Activated CD4-positive, alpha-beta T cell treated with anti-CD3 and anti-CD28 coated beads for 48 hours (primary cell): ENCODE measurements at places on chromosomes 12 and 14.

- no peak for DNase-seq
Measured at GRCh38 chr12:112346194-112346593, 36.0 kb downstream of the HECTD4 start.

DNA sequence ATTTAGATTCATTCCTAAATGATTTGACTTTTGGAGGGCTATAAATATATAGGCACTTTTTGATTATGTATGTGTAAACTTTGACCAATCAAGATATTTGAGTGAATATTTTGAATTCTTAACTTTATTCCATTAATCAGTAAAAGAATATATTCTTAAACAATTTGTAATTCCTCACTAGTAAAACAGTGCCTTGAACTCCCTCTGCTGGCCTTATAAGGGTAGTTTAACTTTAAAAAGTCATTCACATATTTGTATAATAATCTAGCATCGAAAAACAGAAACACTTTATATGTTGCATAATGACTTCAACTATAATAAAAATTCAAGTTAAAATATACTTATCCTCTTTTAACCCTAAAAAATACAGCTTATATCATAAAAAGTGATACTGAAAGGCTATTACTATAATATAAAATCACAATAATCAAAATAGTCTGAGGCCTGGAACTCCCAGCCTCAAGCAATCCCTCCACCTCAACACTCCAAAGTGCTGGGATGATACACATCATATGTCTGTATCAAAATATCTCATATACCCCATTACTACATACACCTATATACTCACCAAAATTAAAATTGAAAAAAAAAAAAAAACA, 31.2 kb downstream of the CCDC59 start:
- DNase-seq, result no peak

- peak; percentile 60 for DNase-seq
Measured at GRCh38 chr12:130872179-130873096, 572 bp downstream of the RAN start.

- no peak for DNase-seq
Measured at GRCh38 chr12:43210485-43211192, 341.4 kb downstream of the ADAMTS20 start.

- DNase-seq, result no peak
Measured at GRCh38 chr14:22448035-22448904, 140.8 kb downstream of the DAD1 start.

DNA sequence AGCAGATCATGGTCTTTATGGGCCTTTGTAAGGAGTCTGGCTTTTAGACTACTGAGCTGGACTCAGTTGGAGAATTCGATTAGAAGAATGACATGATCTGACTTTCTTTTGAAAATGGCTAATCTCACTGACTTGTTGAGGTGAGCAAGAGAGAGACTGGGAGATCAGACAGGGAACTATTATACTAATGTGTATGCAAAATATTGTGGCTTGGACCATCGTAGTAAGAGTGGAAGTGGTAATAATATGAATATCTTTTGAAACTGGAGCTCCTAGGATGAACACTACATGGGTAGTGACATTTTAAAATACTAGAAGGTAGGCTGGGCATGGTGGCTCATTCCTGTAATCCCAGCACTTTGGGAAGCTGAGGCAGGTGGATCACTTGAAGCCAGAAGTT, 56.2 kb upstream of the CCT2 start:
- DNase-seq, result no peak

- no peak for DNase-seq
Measured at GRCh38 chr14:95402578-95402977, 82.9 kb upstream of the CLMN start.

- peak; percentile 74 for DNase-seq
Measured at GRCh38 chr12:51721282-51721940, 127.1 kb downstream of the FIGNL2 start.

- no peak for DNase-seq
Measured at GRCh38 chr14:36511981-36512584, 7.9 kb downstream of the NKX2-1 start.

GRCh38 chr12:71838676-71839075, 883 bp upstream of the TBC1D15 start:
- DNase-seq, result no peak

- DNase-seq, result no peak
Measured at GRCh38 chr14:22508150-22508457, 80.9 kb downstream of the DAD1 start.

- no peak for DNase-seq
Measured at GRCh38 chr14:24054324-24054641, 2.5 kb downstream of the CARMIL3 start.

- no peak for DNase-seq
Measured at GRCh38 chr12:55679691-55680090, 28.0 kb downstream of the ITGA7 start.

GRCh38 chr14:82011460-82011859, 477.8 kb upstream of the SEL1L start:
- no peak for DNase-seq

GRCh38 chr14:22986508-22987054, 4.2 kb upstream of the AJUBA start:
- peak; percentile 93 for DNase-seq

DNA sequence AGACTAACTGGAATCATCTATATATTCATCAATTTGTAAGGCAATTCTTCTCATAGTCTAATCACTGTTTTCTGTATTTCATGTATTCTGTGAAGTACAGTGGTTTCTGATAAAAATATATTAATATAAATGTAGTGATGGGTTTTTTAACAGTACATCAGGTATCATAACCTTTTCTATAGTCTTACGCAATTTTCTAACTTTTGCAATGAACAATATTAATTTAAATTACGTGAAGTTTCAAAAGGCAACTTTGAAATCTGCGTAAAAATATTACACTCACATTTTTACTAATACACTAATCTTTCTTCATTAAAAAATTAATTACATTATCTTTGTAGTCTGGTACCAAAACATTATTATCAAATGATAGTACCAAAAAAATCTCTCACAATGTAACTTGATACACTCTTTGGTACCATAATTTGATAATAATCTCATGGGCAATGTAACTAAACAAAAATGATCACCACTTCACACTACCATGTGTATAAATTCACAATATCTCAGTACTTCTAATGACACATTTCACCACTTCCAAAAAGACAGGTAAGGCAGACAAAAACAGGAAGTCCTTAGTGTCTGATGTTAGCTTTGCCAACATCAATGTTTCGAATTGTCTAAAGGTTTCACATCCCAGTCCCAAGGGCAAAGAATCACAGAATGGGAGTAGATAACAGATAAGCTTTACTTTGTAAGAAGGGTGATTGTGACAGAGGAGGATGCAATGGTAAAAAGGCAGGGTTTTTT, 8.7 kb downstream of the DNAI7 start:
- DNase-seq, result no peak

DNA sequence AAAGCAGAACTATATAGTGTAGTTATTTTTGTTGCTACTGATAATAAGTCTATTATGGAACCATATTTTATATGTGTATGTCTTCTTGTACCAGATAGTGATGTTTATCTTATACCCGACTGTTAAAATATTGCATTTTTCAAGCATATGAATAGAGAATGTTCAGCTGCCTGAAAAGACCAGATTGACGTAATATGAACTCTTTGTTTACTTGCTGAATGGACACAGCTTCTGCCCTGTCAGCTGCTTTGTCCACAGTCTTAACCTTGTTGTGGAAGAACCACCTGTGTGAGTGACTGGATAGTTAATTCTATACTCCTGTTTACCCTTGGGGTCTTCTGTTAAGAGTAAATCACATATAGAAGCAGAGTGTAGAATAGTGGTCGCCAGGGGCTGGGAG, 109.3 kb downstream of the LGR5 start:
- no peak for DNase-seq

GRCh38 chr12:68175557-68176061, 16.1 kb upstream of the IFNG start:
- DNase-seq, result peak; percentile 61

DNA sequence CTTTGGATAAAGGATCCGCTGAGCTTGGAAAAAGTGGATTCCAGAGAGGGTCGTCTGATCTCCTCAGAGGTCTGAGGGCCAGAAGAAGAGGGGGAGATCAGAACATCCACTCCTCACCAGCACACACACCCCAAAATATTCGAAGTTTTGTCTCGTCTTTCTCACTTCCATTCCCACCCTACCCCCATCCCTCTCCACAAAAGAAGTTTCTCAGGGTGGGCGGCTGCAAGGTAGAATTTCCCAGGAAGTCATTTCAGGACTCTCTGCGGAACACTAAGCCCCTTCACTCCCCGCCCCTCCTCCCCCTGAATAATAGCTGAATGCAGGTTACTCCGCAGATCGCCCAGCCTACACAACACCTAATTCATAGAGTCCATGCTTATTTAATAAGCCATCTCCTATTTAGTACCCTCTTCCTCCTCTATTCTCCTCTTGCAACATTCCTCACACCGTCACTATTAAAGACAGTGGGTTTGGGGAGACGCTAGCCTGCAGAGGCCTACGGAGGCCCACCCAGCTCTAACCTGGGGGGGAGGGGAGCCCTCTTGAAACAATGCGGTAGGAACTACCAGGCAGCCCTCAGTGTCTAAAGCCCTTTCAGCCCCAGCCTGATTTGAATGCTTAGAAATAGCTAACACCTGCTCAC, 649 bp upstream of the SALL2 start:
- no peak for DNase-seq

DNA sequence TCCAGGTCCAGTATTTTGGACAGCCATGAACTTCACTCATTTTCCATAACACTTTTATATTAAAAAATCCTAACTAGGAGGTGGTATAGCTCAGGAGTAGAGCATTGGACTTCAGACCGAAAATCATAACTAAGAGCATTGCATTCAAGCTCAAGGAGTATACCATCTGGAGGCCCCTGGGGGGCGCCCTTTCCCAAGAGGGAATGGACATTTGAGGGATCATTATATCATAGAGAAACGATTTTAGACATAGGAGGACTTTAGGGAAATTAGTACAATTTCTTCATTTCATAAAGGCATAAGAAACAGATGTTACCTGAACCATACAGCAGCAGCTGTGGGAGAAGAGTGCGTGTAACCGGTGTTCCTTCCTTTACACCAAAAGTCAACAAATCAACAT, 5.2 kb upstream of the ATG14 start:
- peak; percentile 55 for DNase-seq

DNA sequence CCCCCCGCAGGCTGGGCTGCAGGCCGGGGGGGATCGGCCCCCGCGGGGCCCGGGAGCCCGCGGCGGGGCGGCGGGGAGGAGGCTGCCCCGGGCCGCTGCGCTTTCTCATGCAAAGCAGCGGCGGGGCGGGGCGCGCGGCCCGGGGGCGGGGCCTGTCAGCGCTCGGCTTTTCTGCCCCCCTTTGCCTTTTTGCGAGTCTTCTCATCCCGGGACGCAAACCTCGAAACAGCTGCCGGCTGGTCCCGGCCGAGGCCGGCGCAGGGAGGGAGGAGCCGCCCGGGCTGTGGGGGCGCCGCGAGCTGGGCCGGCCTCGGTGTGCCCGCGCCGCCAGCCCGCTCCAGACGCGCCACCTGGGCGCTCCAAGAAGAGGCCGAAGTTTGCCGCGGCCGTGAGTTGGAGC, at the start of gene FZD10:
Gene FZD10 (plus strand): TSS at position 198 of the 400 bp plus-strand sequence. CDS start 479 bp downstream, outside the sequence.
- DNase-seq, result peak; percentile 52

DNA sequence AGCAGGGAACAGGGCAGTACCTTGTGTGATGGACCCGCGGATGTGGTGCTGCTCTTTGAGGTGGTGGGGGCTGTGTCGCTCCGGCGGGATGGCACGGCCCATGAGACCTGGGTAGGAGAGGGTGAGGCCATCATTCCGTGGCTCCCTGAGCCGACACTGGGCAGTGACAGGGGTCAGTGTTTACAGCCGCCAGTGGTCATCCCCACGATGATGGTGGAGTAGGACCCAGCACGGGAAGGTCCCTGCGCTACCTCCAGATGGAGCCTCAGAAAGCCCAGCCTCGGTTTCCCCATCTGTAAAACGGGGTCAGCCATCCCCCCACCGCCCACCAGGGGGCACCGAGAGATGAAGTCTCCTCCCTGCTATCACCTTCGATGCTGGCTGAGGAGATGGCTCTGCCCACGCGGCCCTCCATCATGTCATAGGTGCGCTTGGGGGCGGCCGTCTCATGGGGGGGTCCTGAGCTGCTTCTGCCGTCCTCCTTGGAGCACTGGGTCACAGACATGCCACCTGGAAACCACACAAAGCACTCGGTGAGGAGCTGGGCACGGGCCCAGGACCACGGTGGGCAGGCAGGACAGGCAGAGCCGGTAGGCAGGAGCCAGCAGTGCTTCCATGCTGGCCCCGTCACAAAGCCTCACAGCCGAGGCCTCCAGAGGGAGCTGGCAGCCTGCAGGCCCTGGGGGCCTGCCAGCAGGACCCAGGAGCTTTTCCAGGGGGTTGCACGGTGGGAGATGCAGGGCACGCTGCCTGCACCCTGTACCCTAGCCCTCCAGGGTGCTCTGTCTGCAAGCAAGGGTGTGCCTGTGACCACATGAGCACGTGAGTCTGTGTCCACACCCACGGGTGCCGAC, 53.1 kb downstream of the RFLNA start:
- DNase-seq, result peak; percentile 33
